ENCODE measurements at places on chromosomes 16 and 17.

DNA sequence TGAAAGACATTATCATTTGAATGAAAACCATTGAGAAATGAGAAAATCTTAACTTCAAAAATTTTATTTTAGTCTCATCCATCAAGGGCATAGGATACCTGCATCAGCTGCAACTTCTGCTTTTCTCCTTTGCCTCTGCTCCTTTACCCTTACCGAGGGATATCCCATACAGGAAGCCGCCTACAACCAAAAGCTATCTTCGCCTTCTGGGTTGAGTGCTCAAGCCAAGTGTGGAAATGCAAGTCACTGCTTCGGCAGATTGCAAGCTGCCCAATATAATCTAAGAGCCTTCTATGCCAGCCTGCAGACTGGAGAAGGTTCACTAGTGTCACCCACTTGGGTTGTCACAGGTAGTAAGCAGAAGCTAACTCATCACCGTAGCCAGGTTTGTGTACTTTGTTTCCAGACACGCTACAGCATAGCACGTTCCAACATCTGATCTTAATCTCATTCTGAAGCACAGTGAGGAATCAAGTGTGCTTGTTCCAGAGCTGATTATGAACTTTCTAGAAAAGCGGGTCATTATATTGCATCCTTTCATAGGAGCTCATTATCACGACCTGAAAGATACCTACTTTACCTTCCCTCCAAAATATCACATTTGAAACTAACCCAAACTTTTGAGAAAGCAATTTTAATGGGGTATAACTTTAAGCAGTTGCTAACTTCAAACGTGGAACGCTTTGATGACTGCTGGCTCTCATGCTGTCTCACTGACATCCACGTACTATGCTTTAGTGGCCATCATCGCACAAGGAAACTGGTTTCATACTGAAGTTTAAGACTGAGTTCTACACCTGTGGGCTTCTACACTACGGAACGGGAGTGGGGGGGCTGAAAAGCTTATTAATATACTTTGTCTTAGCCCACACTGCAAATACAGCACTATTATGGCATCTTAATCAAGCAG lies 8.0 kb upstream of the UNK start:
- DNase-seq, result no peak

DNA sequence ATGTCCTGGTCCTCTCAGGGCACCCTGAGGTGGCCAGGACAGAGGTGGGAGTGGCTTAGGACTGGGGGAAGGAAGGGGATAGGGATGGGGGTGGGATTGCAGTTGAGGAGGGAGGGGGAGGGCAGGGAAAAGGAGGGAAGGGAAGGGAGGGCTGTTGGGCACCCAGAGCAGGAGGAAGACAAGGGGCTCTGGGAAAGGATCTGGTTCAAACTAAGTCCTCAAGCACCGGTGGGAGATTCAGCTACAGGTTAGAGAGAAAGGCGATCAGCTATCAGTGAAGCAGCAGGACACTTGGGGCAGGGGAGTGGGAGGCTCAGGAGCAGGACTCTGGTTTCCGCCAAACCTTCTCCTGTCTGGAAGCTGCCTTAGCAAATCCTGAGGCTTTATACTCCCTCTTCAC lies 44.6 kb upstream of the ACSM2B start:
- no peak for DNase-seq

GRCh38 chr17:76272541-76273444 lies 7.6 kb downstream of the UBALD2 start:
- no peak for DNase-seq

- DNase-seq, result no peak
Measured at GRCh38 chr16:61993108-61993507, 43.1 kb downstream of the CDH8 start.

DNA sequence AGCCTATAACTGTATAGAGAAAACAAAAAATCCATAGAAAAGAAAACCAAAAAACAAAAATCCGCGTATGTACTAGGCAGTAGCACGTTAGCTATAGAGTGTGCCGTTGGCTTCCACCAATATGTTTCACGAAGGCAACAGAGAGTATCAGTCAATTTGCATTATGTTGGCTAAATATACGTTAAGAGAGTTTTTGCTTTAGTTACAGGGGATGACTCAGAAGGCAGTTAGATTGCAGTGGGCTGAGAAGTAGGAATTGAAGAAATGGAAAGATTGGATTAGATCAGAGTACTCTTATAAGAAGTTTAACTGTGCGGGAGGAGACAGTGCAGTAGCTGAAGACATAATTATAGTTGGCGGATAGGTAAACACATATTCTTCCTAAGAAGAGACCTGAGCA lies 911 bp upstream of the NACA2 start:
- DNase-seq, result no peak

DNA sequence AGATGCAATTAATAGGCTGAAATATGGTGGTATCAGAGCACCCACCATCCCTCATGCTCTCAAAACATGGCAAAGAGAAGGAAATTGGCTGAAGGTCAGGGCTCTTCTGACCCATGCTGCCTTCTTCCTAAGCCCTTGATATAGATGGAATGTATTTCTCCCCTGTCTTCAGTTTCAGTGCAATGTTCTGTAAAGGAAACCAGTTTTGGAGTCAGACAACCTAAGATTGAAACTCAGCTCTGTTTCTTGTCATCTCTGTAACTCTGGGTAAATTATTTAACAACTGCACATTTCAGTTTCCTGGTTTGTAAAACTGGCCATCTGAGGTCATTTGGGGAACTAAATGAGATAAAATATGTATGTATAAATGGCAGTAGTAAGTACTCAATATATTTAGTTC lies 243.9 kb downstream of the CA10 start:
- DNase-seq, result no peak

DNA sequence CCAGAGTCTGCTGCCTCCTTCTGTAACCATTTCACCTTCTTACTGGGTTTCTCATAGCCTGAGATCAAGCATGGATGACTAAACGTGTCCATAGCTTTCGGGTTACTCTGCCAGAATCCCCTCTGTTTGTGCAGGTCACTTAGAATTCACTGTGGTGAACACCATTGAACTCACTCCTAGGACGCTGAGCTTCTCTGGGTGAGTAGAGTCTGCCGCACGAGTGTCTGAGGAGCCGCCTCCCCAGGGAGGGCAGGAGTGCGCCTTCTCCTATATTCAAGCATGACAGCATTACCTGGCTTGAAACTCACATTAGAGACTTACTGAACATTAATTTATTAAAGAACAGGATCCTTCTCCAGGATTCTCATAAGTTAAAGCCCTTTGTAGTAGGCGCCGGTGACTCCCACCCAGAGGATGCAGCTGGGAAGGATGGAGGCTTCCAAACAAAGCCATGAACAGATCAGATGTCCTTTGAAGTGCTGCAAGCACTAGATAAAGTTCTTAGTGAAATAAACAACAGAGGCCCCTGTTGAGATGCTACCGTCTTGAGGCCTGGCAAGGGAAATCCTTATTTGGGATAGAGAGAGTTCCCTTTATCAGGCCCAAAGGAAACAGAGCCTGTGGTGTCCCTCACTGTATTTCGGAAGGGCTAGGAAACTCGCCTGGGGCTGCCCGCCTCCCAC lies 144.6 kb upstream of the PLCG2 start:
- no peak for DNase-seq

DNA sequence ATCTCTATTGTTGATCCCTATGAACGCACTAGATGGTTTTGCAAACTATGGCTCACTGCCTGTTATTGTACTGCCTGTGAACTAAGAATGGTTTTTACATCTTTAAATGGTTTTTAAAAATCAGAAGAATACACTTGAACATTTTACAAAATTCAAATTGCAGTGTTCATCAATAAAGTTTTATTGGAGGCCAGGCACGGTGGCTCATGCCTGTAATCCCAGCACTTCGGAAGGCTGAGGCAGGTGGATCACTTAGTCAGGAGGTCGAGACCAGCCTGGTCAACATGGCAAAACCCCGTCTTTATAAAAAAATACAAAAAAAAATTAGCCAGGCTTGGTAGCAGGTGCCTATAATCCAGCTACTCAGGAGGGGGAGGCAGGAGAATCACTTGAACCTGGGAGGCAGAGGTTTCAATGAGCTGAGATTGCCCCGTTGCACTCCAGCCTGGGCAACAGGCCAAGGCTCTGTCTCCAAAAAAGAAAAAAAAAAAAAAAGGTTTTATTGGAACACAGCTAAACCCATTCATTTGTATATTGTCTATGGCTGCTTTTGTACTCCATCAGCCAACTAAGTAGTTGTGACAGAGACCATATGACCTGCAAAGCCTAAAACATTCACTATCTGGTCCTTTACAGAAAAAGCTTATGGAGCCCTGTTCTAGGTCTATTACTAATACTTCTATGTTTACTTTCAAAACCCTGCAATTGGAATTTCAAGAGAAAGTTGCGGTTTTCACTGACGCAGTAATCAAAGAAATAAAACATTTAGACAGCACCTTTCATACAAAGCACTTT lies 18.9 kb downstream of the IKZF3 start:
- DNase-seq, result no peak

GRCh38 chr17:46773676-46774075 lies 44.8 kb downstream of the WNT3 start:
- no peak for DNase-seq

DNA sequence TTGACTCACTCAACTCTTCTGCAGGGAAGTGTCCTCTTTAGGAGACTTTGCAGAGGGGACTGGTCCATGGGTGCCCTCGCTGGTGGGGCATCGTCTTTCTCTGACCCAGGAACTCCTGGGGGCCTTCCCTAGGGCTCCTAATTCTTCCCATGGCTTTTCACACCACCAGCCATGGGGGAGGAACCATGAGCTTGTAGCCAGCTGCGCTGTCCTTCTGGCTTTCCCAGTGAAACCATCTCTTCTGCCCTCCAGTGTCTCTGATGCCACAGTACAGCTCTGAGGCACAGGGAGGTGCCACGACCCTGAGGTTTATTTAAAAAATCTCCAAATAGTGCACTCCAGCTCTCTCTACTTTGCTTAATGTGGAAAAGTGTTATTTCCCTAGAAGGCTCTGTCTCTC lies 78.6 kb downstream of the SDR42E1 start:
- DNase-seq, result no peak

DNA sequence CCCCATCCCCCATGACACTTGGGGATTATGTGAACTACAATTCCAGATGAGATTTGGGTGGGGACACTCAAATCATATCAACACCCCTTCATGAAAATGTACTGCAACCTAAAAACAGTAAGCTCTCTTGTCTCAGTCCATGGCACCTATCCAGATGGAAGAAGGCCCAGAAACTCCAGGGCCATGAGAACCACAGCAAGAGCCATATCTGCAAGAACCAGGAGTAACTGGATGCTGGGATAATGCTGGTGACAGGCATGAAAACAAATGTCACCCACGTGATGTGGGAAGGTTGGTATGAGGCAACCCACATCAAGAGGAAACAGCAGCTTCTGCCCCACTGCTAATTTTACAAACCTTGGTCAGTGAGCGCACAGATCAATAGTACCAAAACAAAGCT lies 400.1 kb upstream of the ERCC4 start:
- no peak for DNase-seq

DNA sequence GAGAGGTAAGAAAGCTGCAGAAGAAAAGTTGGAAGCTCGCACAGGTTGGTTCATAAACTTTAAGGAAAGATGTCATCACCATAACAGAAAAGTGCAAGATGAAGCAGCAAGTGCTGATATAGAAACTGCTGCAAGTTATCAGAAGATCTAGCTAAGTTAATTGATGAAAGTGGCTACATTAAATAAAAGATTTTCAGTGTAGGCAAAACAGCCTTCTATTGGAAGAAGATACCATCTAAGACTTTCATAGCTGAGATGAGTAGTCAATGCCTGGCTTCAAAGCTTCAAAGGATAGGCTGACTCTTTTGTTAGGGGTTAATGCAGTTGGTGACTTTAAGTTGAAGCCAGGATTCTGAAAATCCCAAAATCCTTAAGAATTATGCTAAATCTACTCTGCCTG lies 24.0 kb downstream of the CYLD start:
- DNase-seq, result no peak

DNA sequence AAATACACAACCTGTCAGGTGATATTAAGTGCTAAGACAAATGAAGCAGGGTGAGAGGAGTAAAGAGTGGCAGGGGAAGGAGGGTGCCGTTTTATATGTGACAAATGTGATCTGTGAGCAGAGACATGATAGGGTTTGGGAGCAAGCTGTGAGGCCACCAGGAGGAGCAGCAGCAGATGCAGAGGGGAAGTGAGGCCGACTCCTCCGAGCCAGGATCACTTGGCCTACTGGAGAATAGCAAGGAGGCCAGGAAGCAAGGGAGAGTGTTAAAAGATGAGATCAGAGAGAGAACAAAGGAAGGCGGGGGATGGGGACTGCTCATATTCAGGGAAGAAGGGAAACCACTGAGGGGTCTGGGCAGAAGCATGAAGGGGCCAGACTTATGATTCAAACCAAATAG lies 129.4 kb downstream of the TANGO6 start:
- DNase-seq, result no peak

DNA sequence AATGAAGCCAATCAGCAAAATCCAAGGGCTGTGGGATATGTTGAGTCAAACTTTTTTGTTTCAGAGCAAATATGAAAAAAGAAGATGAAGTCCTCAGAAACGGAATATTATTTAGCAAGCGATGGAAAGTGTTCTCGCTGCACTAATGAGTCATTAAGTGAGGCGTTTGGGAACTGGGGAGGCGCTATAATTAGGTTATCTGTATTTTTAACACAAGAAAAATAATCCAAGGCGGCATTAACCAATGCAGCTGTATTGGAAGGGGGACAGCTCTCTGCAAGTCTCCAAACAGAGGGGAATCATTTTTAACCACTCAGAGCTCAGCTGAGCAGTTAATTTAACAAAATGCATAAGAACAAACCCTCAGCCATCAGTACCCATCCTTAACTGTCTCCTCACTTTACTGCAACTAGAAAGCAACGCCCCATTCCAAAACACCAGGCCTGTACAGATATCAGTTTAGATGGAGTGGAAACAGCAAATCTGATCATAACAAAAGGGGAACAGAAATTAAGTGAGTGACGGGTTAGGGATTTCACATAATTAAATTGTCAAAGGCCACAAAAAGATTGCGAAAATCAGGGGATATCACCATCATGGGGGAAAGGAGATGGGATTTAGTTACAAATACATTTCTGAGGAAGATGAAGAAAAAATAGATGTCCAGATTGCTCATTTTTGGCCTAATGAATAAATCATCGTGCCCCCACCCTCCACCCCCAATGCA lies 211.0 kb upstream of the TOX3 start:
- DNase-seq, result no peak

- no peak for DNase-seq
Measured at GRCh38 chr16:1047801-1048200, 24.7 kb upstream of the SSTR5 start.

Measured in NCI-H187 (cell line).